ENCODE measurements at places on chromosomes 16 and 17. TPM values are rescaled to one million over a fixed set of nuclear protein-coding genes. Genes with fewer than 3 reads are reported as not detected.

Gene UMOD
- total RNA-seq = not detected

Gene SLFN11
- total RNA-seq = 62.4 TPM

Gene KRTAP4-1
- total RNA-seq = not detected

Gene KRTAP4-2
- not detected for total RNA-seq

Gene CCDC92B
- not detected for total RNA-seq

Gene TM4SF5
- not detected for total RNA-seq
